Stimulated activated CD4-positive, alpha-beta T cell treated with anti-CD3 and anti-CD28 coated beads, Interleukin-15, amount 100 ng/mL, for 48 hours (primary cell): ENCODE measurements at places on chromosomes 2 and 18.

- DNase-seq = no peak
Observed at GRCh38 chr18:73777356-73778031, 370.1 kb downstream of the FBXO15 start.

GRCh38 chr2:168191955-168192785 lies 55.2 kb downstream of the STK39 start:
- DNase-seq = no peak

DNA sequence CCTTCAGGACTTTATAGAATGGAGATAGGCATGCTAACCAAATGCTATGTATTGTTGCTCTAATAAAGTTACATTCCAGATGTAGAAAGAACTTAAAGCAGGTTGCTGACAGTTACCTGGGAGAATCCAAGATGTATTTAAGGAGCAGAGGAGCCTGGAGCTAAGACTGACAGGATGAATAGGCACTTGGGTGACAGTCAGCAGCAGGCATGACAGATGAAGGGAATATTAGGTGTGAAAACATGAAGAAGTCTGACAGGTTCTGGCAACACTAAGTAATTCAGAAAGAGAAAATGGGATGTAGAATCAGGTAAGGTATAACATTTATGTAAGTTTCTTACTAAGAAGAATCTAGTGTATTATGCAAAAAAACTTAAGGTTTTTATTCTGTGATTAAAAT lies 232.0 kb downstream of the DSC3 start:
- no peak for DNase-seq

DNA sequence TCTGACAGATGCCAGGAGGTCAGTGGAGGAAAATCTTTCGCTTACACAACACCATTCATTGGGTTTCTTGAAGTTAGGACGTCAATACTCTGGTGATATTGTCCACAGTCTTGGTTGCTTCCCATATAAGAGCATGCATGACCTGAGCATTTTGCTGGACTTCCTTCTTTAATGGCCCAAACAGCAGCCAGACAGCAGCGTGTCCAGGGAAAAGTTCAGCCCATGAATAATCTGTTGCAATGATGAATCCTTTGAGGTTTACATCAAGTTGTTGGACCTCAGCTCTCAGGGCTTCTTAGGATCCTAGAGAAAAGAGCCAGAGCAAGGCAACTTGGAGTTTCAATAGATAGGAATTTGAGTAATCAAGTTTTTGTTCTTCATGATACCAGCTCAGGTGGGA lies 155.6 kb upstream of the MGAT5 start:
- DNase-seq = no peak

DNA sequence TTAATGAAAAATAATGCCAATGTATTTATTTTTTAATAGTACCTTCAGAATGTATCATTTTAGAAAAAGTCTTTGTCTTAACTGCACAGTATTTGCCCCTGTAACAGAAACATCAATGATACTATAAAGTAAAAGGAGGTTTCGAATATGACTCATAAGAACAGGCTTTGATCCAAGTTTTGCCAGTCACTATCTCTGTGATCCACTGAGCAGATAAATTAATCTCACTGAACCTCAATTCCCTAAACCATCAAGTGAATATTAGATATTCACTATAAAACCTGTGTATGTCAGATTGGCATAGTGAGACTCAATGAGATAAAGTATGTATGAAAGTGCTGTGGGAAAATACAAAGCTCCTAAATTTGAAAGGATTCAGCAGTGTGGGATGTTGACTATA lies 292.1 kb downstream of the EXOC6B start:
- no peak for DNase-seq

DNA sequence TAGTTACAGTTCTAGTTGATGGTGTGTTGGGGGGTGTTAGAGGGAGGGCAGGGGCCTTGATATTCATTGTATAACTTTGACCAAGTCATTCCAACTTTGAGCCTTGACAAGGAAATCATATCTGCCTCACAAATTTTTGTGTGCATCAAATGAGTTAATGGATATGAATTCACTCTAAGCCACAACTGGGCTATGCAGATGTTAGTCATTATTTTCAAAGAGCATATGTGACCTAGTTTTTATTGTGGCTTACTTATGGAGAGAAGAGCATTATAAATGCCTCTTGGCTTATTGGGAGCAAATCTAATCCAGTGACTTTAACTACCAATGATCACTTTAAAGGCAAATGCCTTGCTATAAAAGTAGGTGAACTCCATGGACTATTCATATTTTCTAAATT lies 250.2 kb downstream of the LPIN1 start:
- no peak for DNase-seq

DNA sequence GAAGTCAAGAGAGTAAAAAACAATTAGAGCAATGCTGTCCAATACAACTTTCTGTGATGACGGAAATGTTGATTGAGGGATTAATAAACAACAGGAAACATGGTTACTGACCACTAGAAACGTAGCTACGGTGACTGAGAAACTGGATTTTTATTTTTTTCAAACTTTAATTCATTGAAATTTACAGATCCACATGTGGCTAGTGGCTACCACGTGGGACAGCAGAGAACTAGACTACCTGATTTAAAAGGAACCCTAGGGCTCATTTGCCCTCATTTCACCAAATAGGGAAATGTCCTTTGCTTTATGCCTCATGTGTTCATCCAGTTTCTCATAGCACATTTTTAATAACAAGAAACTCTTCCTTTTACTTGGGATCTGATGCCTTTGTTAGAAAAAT lies 413.0 kb downstream of the TGIF1 start:
- no peak for DNase-seq

- DNase-seq = no peak
Observed at GRCh38 chr2:95346738-95347671, 49.9 kb downstream of the KCNIP3 start.

DNA sequence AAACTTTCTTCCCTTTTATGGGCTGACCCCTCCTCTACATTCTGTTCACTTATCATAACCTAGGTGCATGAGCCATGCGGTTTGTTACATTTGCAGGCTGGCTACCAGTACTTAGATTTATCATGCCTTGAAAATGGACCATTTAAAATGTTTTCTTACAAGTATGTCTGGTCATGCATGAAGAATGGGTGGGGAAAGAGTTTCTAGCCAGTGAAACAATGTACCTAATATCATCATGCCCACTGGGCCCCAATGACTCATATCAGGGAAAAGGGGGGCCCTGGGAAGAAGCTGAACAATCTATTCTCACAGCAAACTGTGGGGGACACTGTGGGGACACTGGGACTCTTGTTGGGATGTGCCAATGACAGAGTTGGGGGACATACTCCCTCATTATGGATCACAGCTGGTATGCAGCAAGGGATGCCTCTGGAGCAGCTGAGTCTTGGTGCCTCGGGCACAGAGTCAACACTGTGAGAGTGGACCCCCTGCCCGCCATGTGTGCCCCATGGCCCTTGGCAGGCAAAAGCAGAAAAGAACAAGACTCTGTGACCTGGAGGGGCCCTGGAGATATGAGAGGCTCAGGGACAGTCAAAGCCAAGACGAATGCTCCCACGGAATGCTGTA lies 156.3 kb downstream of the ZNF516 start:
- DNase-seq = no peak

DNA sequence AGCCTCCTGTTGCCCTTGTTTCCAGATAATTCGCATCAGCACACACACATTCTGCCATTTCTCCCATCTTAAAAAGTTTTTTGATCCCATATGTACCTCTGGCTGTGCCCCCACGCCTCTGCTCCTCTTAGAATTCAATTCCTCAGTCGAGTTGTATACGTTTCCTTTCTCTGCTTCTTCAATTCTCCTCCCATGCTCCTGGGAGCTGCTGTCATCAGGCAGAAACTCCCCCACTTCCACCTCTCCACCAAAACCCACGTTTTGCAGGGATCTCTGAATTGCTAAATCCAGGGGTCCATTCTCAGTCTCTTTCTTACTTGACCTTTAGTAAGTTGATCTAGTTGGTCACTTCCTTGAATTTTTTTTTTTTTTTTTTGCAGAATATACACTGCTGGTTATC lies 98.8 kb downstream of the VWA3B start:
- no peak for DNase-seq

GRCh38 chr2:145186303-145186702 lies 666.4 kb upstream of the ZEB2 start:
- no peak for DNase-seq

DNA sequence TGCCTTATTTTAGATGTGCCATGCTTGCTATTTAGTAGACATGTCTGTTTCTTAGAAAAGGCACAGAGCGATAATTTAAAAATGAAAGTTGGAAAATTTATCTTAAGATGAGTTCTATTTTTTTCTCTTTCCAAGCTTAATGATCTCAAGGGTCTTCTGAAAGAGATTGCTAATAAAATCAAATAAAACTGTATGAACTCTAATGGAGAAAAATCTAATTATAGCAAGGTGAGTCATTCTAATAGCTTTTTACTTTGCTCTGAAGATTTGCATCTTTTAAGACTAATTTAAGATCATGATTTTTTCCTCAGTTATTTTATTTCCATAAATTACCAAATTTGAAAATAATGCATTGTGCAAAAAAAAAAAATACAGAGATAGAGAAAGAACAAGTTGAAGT lies 36.1 kb upstream of the SPP2 start:
- DNase-seq = no peak

DNA sequence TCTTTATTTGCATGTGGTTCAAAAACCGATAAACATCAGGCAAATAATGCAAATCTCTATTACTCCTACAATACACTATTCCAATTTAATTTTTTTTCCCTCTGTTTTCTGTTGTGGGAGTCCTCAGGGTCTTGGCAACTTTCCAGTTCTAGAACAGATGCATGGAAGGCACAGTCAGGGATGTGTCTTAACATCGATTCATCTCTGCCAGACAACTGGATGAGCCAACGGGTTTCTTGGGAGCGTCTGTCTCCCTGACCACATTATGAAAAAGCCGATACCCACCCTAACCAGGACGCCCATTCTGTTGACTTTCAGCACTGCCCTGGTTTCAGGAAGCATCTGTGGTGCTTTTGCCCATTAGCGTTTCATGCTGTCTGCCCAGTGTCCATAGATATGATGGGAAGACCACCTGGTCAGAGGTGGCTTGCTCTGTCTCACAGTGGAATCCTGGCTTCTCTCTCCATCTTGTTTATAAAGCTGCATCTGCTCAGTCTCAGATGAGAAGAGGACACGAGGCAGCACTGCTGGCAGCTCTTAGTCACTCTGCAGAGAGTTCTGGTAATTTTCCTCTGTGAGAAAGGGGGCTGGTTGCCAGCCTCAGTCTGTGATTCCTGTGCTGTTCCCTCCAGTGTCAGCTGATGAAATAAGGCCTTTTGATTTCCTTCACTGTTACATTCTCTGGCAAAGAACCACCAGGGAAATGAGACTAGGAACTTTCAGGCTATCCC lies 57.9 kb upstream of the KCNE4 start:
- no peak for DNase-seq

- DNase-seq = no peak
Observed at GRCh38 chr2:48419884-48420511, 110.0 kb upstream of the STON1 start.

GRCh38 chr2:172865422-172865821 lies 129.8 kb downstream of the RAPGEF4 start:
- DNase-seq = no peak

- DNase-seq = peak; percentile 25
Observed at GRCh38 chr18:37778417-37779165, 213.0 kb upstream of the CELF4 start.

GRCh38 chr2:190723397-190724090 lies 74.7 kb downstream of the NAB1 start:
- no peak for DNase-seq

- DNase-seq = no peak
Observed at GRCh38 chr2:205563646-205564045, 118.7 kb upstream of the NRP2 start.

- no peak for DNase-seq
Observed at GRCh38 chr2:17643031-17643615, 102.6 kb downstream of the VSNL1 start.

GRCh38 chr2:233349005-233349998 lies 5.0 kb upstream of the DGKD start:
- no peak for DNase-seq

GRCh38 chr2:152497481-152498052 lies 162.6 kb downstream of the FMNL2 start:
- DNase-seq = no peak

GRCh38 chr18:24230766-24231165 lies 91.9 kb downstream of the CABYR start:
- no peak for DNase-seq

DNA sequence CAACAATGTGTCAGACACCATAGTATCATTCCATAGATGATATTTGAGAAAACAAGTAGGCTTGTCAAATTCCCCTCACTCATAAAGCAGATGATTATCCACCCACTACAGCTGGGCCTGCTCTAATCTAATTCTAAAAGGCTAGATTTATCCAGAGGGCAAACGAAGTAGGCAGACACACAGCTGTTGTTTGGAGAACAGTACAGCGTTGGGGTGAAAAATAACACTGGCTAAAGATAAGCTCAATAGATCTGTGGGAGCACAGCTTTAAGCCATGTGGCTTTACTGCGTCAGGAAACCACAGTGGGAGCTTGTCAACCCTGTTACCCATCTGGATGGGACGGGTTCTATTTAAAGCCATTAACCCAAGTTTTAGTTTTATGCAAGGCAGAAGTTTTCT lies 48.9 kb upstream of the COBLL1 start:
- no peak for DNase-seq

- DNase-seq = no peak
Observed at GRCh38 chr2:26917135-26917836, 53.2 kb upstream of the MAPRE3 start.

GRCh38 chr2:63023444-63023843 lies 27.2 kb upstream of the OTX1 start:
- DNase-seq = no peak

- DNase-seq = no peak
Observed at GRCh38 chr2:214076527-214076926, 334.3 kb upstream of the VWC2L start.

GRCh38 chr2:172905937-172906811 lies 169.5 kb upstream of the MAP3K20 start:
- DNase-seq = no peak

GRCh38 chr2:66273933-66274490 lies 160.9 kb upstream of the MEIS1 start:
- DNase-seq = no peak

- DNase-seq = no peak
Observed at GRCh38 chr18:3798032-3798431, 348.1 kb downstream of the TGIF1 start.

DNA sequence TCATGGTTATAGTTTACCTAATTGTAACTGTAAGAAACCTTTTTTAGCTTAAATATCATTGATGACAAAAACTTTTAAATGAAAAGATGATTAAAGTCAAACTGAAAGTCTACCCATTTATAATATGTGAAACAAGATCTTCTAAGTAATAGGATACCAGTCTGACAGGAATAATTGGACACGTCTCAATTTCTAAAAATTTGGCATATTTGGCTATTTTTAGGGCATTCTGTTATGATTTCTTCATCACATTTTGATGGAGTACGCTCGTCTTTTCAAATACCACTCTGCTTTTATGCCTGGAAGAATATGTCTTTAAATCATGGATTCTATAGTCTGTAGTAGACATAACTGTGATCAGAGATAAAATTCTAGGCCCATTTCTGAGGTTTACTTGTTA lies 1.3 kb downstream of the R3HDM1 start:
- no peak for DNase-seq

DNA sequence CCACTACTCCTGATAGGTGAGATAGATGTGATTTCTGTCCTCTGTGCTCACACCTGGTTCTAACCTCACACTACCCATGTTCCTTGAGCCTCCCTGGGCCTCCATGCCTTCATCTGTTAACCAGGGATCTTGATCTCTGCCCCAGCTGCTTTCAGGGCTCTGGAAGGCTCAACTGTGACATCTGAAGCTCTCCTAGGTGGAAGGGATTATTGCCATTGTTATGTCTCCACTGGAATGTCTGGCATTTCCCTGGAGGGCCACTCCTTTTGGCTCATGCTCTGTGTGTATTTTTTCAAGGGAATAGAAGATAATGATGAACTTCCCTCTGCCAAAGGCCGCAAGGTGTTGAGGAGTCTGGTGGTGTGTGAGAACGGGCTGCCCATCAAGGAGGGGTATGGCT lies 41.2 kb downstream of the PCARE start:
- no peak for DNase-seq
